ENCODE measurements at places on chromosomes 3 and 15. TPM values are rescaled to one million over a fixed set of nuclear protein-coding genes. Genes with fewer than 3 reads are reported as not detected.

FBXO40 gene
- polyA plus RNA-seq, result not detected

SLC24A5 gene
- not detected for polyA plus RNA-seq

PIGX gene
- 12.7 TPM for polyA plus RNA-seq

SNAP23 gene
- 30.3 TPM for polyA plus RNA-seq

CNTN3 gene
- polyA plus RNA-seq, result 0.29 TPM

RTP1 gene
- not detected for polyA plus RNA-seq

GOLGA6A gene
- 0.02 TPM for polyA plus RNA-seq

ALAS1 gene
- 36.4 TPM for polyA plus RNA-seq

PPM1L gene
- polyA plus RNA-seq, result 3.0 TPM

UBE2E2 gene
- 21.0 TPM for polyA plus RNA-seq

DENND4A gene
- 3.2 TPM for polyA plus RNA-seq

NANOGP8 gene
- not detected for polyA plus RNA-seq

ZBBX gene
- polyA plus RNA-seq, result not detected

MCTP2 gene
- polyA plus RNA-seq, result 2.5 TPM

SLC2A2 gene
- polyA plus RNA-seq, result not detected

LTF gene
- polyA plus RNA-seq, result 2.3 TPM

SCG5 gene
- 0.37 TPM for polyA plus RNA-seq

C3orf49 gene
- not detected for polyA plus RNA-seq

PARP15 gene
- 0.94 TPM for polyA plus RNA-seq

CDC25A gene
- polyA plus RNA-seq, result 1.8 TPM

WDR49 gene
- 0.29 TPM for polyA plus RNA-seq

CCR4 gene
- polyA plus RNA-seq, result 0.13 TPM

PLA2G4D gene
- polyA plus RNA-seq, result 1.0 TPM

RIOX2 gene
- 24.0 TPM for polyA plus RNA-seq

GSK3B gene
- 8.8 TPM for polyA plus RNA-seq

SLC27A2 gene
- 2.7 TPM for polyA plus RNA-seq

PYGO1 gene
- 0.62 TPM for polyA plus RNA-seq

ST3GAL6 gene
- 1.8 TPM for polyA plus RNA-seq

LRRC3B gene
- 0.13 TPM for polyA plus RNA-seq

KY gene
- polyA plus RNA-seq, result 0.08 TPM

LRRC49 gene
- 2.1 TPM for polyA plus RNA-seq

CCR5 gene
- 0.73 TPM for polyA plus RNA-seq

ACTRT3 gene
- polyA plus RNA-seq, result 1.1 TPM

DUSP7 gene
- 35.2 TPM for polyA plus RNA-seq

ZIC1 gene
- not detected for polyA plus RNA-seq

COL6A5 gene
- polyA plus RNA-seq, result 0.04 TPM

LRRN1 gene
- polyA plus RNA-seq, result 0.18 TPM

ERICH6 gene
- not detected for polyA plus RNA-seq

SMCO1 gene
- not detected for polyA plus RNA-seq

CLSTN2 gene
- polyA plus RNA-seq, result 0.20 TPM

LZTFL1 gene
- polyA plus RNA-seq, result 3.4 TPM

CYP1A2 gene
- 0.06 TPM for polyA plus RNA-seq

ANKRD34C gene
- polyA plus RNA-seq, result not detected

FSTL1 gene
- polyA plus RNA-seq, result 5.4 TPM

NMNAT3 gene
- 2.1 TPM for polyA plus RNA-seq

YEATS2 gene
- 9.0 TPM for polyA plus RNA-seq

AADACL2 gene
- 0.33 TPM for polyA plus RNA-seq

STAG1 gene
- polyA plus RNA-seq, result 8.3 TPM

SV2B gene
- 0.02 TPM for polyA plus RNA-seq
